Nucleus accumbens (tissue), 56 donors: ENCODE measurements at places on chromosomes 13 and 19.

DNA sequence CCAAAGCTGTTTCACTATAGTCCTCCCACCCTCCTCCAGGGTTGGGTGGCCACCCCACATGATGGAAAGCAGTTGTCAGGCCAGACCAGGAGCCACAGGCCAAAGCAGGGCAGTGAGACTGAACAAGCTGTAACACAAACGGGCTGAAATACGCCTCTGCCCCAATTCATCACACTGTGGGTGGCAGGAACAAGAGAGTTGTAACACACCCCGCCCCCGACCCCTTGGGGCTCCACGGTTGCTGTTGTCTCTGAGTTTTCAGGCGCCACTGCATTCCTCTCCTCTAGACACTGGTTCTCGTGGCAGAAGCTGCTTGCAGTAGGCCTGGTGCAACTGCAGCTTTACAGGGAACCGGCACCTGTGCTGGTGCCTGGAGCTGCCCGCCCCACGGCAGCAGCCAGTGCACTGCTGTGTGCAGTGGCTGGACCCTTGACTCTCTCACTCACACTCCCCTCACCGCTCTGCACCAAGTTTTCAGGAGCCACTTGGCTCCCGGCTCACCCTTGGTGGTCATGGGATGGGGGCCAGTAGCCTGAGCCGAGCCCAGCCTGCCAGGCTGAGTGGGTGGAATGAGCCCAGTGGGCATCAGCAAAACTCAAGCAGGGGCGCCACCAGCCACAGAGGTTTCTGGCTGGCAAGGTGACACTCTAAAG lies 1314.5 kb upstream of the MIR17HG start:
- DNase-seq, result no peak

DNA sequence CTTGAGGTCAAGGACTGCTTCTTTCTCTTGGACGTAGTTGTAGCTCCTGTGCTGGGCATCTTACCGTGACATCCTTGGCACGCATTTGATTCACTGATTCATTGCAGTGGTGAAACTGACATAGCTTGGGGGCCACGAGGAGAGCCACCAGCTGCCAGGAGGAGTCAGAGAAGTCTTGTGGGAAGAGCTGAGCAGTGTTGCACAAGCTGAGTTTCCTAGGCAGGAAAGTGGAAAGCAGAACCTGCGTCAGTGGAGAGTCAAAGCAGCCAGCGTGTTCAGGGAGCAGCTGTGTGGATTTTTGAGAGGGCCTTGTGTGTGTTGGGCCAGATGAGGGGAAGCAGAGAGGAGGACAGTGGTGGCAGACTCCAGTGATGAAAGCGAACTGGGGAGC lies 5.3 kb upstream of the GPR183 start:
- peak; percentile 15 for DNase-seq

- DNase-seq, result no peak
Observed at GRCh38 chr13:31824705-31825517, 85.6 kb downstream of the RXFP2 start.

- no peak for DNase-seq
Observed at GRCh38 chr19:54316746-54317107, 3.8 kb upstream of the LILRA5 start.

DNA sequence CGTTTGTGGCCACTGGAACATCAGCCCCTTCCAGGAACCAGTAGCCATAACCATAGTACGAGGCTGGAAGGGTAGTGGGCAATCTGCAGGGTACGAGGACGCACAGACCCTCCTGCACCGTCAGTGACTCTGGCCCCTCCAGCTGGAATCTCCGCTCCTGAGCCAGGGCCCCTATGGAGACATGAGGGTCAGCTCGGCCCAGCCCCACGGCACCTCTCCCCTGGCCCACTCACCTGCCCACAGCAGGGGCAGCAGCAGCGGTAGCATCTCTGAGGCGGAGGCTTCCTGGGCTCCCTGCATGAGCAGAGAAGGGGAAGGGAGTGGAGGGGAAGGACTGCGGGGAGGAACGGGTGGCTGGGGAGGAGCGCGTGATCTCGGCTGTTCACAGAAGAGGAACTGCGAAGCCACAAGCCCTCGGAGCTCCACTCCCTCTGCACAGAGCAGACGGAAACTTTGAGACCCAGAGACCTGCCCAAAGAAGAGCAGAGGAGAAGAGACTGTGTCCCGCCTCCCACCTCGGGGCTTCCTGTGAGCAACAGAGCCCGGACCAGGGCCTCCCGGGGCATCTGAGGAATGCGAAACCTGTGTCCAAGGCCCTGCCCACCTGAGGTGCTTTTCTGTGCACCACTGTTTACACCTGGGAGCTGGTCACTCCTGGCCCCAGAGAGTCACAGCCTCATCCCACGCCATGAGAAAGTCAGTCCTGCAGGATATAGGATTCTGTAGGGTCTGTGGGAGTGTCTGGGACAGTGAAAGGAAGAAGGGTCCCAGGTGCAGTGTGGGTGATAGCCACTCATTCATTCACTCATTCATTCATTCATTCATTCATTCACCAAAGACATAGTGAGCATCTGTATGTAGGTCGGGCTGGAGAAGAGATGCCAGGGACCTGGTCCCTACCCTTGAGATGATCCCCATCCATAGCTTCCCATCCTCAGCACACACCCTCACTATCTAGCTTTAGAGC lies at the start of gene SIGLEC6:
Gene SIGLEC6 (minus strand): TSS at position 322 of the 967 bp plus-strand sequence. CDS start 22 bp downstream, at position 300.
- peak; percentile 10 for DNase-seq

GRCh38 chr13:113879017-113879416 lies 15.1 kb upstream of the GAS6 start:
- no peak for DNase-seq

GRCh38 chr13:77318741-77319140 lies 8.2 kb downstream of the MYCBP2 start:
- no peak for DNase-seq

- DNase-seq, result no peak
Observed at GRCh38 chr19:49845414-49845813, 5.5 kb upstream of the PTOV1 start.

- DNase-seq, result no peak
Observed at GRCh38 chr13:68535329-68535728, 1305.2 kb upstream of the PCDH9 start.

DNA sequence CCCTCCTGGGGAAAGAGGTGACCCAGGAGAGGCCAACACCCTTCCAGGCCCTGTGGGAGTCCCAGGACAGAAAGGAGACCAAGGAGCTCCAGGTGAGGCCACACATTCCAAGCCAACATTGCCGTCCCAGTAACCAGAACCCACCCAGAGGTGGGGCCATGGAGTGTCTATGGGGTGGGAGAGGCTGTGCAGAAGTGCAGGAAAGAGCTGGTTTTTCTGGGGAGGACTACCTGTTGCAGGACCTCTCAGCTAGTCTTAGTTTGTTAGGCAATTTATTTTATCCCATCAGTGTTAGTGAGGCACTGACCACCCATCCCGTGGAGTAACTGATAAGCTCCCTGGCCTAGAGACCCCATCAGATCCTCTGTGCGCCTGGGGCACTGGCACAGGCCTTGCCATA lies 66.1 kb downstream of the RAB20 start:
- no peak for DNase-seq

GRCh38 chr19:33311326-33311682 lies 9.0 kb upstream of the CEBPA start:
- no peak for DNase-seq

GRCh38 chr13:34868733-34869132 lies 73.3 kb upstream of the NBEA start:
- DNase-seq, result no peak

- DNase-seq, result no peak
Observed at GRCh38 chr13:38419312-38419873, 69.7 kb downstream of the UFM1 start.

GRCh38 chr13:94121686-94122085 lies 357.8 kb downstream of the DCT start:
- no peak for DNase-seq
